ENCODE measurements at places on chromosomes 5 and 9.
A peak's percentile ranks its signal among the peaks of the same experiment; 100 is the strongest.

DNA sequence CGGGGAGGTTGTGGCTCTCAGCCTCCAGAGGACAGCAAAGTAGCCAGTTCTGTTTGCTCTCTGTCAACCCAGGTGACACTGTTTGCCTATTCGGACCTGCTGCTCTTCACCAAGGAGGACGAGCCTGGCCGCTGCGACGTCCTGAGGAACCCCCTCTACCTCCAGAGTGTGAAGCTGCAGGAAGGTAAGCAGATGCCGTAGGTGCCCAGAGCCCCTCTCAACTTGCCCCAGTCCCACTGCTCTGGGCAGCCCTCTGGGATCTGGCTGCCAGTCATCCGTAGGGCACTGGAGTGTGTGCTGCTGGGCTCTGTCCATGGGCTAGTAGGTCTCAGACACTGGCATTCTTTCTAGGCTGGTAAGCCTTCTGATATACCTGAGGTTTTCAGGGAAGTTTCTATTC lies 59.3 kb downstream of the RGS3 start:
- DNase-seq, result no peak

GRCh38 chr5:158711927-158712529 lies 387.7 kb downstream of the EBF1 start:
- no peak for DNase-seq

GRCh38 chr5:137385064-137385463 lies 114.1 kb downstream of the SPOCK1 start:
- DNase-seq, result no peak

GRCh38 chr9:37034305-37034937 lies 353 bp upstream of the PAX5 start:
- DNase-seq, result no peak

DNA sequence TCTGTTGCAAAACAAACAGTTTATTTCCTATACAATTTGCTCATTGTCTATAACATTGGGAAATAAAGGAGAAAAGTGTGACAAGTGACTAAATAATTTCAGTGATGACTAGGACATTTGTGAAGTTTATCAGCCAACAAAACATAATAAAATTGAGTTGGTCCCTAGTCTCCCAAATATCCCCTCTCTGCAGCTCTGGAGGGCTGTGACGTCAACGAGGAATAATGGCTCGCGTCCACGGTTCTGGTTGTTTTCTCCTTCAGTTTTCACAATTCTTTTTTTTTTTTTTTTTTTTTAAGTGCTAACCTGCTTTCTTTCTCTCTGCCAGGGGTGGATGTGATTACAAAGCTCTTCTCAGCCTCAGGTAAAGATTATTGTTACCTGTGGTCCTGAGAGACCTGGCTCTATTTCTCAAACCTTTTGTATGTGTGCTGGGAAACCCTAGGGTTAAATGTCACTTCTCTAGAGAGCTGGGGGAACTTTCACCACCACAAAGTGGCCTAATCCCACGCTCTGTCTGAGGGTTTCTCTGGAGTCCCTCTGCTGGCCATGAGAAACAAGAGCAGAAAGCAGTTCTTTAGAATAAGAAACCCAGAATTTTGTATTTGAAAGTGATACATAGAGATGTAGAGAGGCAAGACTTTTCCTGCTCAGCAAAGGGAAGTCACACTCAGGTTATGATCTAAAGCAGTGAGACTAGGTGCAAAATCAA lies 36.2 kb upstream of the ANKRD55 start:
- DNase-seq, result no peak

GRCh38 chr9:10341057-10341456 lies 271.7 kb downstream of the PTPRD start:
- no peak for DNase-seq

GRCh38 chr5:154200221-154200620 lies 9.7 kb downstream of the GALNT10 start:
- DNase-seq, result no peak

DNA sequence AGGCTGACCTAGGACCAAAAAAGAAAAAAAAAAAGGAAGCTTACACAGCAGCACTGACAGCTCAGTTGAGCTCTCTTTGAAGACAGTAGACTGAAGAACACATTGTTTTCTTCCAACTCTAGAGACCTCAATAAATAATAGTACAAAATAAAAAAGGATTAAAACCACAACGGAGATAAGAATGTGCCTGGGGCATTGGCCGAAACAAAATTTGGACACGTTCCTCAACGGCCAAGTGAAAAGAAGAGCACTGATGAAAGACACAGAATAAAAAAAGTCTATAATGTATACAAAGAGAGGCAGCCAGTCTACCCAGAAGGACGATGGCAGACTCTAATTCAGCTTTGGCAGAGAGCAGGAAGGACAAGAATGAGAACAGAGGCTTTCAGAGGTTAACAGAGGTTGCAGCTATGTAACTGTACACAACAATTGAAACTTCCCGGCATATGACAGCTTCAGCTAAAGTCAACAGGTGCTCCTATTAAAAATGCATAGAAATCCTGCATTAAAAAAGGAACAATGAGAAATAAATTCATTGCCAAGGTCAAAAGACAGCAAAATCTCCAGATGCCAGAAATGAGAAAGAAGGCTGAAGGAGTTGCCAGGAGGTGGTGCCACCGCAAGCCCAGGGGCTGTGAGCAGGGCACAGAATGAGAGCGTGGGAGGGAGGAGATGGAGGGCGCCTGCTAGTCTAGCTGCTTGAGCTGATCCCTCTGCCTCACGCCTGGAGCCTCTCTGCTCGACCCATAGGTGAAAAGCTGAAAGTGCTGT lies 113.9 kb downstream of the DCP2 start:
- no peak for DNase-seq

- DNase-seq, result no peak
Observed at GRCh38 chr9:3323714-3324113, 202.1 kb downstream of the RFX3 start.

DNA sequence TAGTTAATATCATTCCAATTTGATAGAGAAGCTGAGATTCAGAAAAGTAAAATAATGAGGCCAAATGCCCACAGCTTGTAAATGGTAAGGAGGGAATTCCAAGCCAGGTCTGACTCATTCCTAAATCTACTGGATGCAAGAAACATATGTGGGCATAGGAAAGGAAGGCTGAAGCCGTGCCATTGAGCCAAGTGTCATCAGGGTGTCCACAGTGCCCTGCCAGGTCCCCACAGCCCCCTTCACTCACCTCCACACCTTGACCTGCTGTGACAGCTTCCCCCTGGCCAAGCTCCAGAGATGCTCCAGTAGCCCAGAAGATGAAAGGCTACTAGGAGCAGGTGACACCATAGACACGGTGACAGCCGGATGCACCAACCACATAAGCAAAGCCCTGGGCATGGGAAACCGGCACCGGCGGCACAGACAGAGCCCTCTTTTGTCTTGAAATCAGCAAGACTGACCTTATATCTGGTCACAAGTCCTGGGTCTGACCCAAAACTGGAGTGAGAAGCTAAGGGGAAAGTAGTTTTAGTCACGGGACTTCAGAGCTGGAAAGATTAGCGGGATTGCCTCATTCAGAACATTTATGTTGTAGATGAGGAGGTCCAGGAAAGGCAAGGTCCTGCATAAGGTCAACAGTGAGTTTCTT lies 20.1 kb upstream of the FAT2 start:
- DNase-seq, result no peak

DNA sequence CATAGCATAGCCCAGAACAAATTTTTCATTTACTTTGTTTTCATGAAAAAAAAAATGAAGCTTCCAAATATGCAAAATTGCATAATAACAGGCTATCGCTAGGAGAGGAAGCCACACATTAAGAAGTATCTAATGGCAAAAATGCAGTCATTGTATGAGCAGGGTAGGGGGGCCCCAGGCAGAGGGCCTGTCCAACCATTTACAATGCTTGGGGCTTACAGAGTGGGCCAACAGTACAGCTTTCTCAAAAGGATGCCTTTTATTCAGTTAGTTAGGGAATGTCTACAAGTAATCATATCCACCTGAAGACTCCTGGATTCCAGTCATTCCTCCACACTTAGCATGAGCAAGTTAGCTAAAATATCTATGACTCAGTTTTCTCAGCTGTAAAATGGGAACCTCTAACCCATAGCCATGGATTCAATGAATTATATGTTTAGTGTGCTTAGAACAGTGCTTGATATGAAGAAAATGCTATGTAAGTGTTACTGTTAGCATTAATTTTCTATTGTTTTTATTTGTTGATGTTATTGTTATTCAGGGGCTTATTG lies 117.7 kb downstream of the GAS1 start:
- DNase-seq, result no peak

- no peak for DNase-seq
Observed at GRCh38 chr5:116563736-116564308, 10.8 kb downstream of the SEMA6A start.

- DNase-seq, result no peak
Observed at GRCh38 chr9:36665921-36666431, 93.3 kb downstream of the MELK start.

DNA sequence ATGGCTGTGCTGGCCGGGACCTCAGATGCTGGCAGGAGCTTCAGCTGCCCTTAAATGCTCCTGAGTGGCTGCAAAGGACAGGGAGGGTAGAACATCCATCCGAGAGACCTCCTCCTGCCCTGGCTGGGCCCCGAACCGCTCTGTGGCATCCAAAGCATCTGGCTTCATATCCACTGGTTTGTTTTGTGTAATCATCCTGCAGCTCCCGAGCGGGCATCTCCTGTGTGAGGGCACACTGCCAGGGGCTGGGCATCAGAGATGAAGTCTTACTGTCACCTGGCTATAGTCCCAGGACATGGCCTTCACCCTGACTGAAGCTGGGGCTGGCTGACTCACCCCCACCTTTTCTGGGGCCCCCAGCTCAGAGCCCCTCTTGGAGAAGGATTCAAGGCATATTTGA lies 18.5 kb upstream of the NTNG2 start:
- DNase-seq, result no peak

DNA sequence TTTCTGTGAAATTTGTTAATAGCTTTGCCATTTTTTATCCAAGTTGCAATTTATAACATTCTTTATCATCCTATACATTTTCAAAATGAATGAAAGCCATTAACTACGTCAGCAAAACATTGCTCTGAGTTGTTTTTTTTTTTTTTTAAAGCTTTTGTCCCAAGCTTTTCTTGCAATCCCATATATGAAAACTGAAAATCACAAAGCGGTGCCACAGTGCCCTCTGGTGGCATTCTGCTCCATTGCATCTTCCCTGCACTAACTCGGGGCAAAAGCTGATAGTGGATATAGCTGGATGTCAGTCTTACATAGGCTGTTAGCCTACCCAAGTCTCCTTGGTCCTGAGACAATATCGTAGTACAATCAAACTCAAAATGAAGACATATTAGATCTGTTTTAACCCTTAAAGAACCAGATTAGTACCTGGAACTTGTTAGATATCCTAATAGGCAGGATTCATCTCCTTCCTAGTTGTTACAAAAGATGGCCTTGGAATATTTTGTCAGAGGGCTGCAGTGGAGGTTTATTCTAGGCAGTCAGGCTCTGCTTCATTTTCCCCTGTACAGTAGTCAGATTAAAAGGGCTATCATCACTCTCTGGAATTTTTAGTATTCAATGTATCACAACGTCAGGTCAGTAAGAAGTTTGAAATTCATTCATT lies 669.9 kb downstream of the PTPRD start:
- peak; percentile 18 for DNase-seq

DNA sequence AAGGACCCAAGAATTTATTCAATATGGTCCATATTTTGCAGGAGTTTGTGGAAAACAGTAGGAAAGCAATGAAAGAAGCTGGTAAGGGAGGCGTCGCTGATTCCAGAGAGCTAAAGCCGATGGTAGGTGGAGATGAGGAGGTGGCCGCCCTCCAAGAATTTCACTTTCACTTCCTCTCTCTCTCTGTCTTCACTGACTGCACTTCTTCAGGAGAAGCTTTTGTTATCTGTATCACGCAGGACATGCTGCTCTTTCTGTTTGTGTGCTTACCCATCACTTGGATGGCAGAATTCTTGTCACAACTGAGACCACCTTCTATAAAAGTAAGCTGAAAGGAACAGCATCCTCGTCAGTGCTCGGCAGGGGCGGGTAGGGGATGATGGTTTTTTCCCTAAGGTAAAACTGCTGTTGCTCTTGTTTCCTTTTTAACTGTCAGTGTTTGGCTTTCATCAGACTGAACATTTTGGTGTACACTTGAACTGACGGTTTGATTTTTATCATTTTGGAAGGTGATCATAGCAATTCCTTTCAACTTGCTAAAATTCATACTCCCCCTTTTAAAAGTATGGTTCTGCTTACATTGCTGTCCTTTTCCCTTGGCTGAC lies 62.4 kb upstream of the FSD1L start:
- DNase-seq, result peak; percentile 19

- DNase-seq, result no peak
Observed at GRCh38 chr5:72459089-72459661, 48.0 kb downstream of the ZNF366 start.

- no peak for DNase-seq
Observed at GRCh38 chr9:14428781-14429230, 114.9 kb upstream of the NFIB start.

DNA sequence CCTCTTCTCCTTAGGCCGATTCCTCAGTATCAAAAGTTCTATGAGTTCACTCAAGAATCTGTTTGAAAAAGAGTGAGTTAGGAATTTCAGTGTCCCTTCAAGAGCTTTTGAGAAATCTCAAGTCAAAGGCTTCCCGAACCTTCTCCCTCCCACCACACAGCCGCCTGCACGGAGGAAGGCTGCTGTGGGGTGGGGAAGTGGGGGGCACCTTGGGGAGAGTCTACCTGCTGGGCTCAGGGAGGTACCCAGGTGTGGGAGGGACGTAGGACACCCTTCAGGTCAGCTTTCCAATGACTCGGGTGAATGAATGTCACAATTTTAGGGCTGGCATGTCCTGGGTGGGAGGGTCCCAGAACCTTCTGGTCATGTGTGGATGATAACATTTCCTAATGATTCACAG lies 17.5 kb downstream of the CXCL14 start:
- no peak for DNase-seq

DNA sequence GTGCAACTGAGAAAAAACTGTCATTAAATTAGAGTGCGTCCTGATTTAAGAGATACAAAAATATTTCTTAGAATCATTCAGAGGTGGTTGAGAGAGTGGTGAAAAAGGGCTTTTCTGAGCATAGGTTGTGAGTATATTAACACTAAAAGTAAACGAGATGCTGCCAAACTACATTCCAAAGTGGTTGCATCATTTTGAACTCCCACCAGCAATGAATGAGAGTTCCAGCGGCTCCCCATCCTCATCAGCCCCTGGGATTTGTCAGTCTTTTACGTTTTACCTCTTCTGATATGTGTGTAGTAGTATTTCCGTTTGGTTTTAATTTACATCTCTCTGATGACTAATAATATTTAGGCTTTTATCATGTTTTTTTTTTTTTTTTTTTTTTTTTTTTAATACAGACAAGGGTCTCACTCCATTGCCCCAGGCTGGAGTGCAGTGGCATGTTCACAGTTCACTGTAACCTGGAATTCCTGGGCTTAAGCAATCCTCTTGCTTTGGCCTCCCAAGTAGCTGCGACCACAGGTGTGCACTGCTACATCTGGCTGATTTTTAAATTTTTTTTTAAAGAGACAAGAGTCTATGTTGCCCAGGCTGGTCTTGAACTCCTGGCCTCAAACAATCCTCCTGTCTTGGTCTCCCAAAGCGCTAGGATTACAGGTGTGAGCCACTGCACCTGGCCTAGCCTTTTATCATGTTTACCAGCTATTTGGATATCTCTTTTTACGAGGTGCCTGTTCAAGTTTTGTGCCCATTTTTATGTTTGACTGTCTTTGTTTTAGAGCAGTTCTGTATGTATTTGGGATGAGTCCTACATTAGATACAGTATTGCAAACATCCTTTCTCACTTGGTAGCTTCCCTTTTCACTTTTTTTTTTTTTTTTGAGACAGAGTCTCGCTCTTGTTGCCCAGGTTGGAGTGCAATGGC lies 17.0 kb downstream of the PRRT1B start:
- DNase-seq, result no peak
